NCI-H345 (cell line): ENCODE measurements at places on chromosomes 2 and 18.

- DNase-seq = no peak
Observed at GRCh38 chr2:54052825-54053718, 62.3 kb upstream of the ACYP2 start.

DNA sequence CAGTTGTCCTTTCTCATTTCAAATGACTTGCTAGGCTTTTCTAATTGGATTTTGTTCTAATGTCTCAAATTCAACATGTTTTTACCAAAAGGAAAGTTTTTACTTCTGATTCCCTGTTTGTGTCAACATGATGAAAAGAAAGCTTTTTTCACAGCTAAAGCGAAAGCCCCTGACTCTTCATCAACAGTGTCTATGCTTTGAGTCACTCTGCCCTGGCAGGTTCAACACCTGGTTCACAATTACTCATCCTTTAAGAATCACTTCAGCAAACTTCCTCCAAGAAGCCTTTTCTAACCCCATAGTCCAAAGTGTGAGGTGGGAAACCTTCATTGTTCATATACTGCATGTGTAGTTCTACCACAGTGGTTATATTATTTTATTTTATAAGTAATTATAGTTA, 7.6 kb upstream of the DSG2 start:
- DNase-seq = no peak

DNA sequence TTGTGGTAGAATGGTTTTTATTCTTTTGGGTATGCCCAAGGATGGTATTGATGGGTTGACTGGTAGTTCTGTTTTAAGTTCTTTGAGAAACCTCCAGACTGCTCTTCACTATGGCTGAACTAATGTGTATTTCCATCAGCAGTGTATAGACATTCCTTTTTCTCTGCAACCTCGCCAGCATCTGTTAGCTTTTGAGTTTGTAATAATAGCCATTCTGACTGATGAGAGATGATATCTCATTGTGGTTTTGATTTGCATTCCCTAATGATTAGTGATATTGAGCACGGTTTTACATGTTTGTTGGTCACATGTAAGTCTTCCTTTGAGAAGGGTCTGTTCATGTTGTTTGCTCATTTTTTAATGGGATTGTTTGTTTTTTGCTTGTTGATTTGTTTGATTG, 1348.7 kb upstream of the NXPH2 start:
- DNase-seq = no peak

DNA sequence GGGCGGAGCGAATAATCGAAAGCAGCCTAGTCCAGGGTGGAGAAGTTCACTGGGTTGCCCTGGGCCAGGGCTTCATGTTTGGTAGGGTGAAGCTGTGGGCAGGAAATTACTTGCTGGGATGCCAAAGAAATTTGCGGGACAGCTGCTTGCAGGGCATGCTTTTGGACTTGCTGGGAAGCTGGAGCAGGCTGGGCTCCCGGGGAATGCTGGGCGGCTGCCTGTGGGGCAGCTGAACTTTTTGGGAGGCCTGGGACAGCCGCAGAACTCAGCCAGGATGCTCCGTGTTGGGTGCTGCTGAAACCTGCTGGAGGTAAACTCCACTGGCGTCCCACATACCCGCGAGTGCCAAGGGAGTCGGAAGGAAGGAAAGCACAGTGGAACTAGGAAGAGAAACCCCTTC, 31.9 kb downstream of the ASB1 start:
- no peak for DNase-seq

DNA sequence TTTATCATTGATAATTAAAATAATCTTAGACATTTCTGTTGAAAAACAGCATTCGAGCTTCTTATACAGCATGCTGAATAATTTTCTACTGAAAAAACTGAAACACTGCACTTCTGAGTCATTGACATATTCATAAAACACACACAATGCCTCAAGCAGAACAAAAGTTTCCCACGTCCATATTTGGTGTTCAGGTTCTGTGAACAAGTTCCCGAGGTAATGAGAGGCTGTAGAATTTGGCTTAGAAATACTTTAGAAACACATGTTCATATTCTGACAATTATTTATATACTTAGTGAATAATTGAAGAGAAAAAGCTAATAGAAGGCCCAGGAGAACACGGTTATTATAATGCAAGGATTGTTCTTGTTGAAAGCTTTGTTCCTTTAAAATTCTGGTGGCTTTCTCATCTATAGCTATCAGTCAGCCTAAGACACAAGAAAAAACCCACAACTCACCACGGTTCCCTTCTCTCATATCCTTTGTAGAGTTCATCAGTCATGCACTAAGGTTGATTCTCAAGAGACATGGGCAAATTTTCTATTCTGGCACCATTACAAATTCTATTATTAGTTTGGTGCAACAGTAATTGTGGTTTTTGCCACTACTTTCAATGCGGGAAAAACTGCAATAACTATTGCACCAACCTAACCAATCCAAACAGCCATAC, 194.4 kb downstream of the TMX3 start:
- no peak for DNase-seq

GRCh38 chr18:59876310-59876626, 23.5 kb upstream of the PMAIP1 start:
- DNase-seq = no peak

DNA sequence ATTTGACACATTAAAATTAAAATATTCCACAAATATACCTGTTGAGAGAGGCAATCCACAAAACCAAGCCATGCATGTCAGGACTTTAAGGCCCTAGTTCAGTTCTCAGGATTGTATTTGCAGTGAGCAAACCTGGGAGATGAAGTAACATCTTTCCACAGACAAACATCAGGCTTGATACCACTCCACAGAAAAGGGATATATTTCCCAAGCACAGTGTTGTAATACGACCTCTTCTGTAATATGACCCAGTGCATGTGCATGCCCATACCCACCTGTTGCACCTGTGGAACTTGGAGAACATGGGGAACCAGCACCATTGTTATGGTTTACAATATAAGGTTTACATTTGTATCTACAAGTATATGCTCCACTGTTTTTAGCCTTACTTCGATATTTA, 184.0 kb downstream of the PDE11A start:
- peak; percentile 27 for DNase-seq

DNA sequence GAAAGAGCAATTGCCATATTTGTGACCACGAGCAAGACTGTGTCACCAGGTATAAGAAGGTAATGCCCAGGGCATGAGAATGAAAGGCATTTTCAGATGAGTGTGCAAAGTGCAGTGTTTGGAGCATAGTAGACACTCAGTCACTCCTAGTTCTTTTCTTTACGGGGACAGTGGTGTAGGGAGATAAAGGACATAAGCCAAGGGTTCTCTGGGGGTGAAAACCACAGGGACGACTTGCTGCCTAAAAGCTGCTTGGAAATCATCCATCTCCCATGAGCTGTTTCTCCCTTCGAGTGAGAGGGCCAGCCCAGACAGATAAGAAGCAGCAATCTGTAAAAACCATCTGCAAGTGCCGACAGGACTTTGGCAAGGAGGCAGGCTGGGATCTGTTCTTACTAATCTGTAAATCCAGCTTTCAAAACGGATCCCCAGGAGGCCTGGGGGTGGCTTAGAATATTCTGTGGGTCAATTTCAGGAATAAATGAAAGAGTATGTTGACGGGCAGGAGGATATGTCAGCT, 221.6 kb downstream of the LPIN1 start:
- DNase-seq = no peak

DNA sequence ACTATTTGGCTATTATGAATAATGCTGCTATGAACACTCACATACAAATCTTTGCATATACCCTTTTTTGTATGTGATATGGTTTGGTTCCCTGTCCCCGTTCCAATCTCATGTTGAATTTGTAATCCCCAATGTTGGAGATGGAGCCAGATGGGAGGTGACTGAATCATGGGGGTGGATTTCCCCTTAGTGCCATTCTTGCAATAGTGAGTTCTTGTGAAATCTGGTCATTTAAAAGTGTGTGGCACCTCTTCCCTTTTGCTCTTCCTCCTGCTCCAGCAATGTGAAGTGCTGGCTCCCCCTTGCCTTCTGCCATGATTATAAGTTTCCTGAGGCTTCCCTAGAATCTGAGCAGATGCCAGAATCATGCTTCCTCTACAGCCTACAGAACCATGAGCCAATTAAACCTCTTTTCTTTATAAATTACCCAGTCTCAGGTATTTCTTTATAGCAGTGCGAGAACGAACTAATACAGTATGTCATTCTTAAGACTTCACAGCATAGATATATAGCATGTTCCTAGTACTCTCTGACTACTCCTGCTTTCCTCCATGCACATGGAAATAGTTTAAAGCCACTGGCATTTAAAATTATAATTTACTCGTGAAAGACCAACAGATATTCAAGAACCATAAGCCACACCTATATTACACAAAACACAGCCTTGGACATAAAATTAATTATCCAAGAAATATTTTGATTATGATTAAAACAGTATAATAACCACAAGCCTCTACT, 75.2 kb downstream of the COBLL1 start:
- no peak for DNase-seq

GRCh38 chr2:39059366-39059952, 61.4 kb downstream of the SOS1 start:
- peak; percentile 56 for DNase-seq

- DNase-seq = no peak
Observed at GRCh38 chr2:73256618-73256922, 22.5 kb downstream of the CCT7 start.

- DNase-seq = no peak
Observed at GRCh38 chr2:10446631-10447030, 1.5 kb downstream of the ODC1 start.

DNA sequence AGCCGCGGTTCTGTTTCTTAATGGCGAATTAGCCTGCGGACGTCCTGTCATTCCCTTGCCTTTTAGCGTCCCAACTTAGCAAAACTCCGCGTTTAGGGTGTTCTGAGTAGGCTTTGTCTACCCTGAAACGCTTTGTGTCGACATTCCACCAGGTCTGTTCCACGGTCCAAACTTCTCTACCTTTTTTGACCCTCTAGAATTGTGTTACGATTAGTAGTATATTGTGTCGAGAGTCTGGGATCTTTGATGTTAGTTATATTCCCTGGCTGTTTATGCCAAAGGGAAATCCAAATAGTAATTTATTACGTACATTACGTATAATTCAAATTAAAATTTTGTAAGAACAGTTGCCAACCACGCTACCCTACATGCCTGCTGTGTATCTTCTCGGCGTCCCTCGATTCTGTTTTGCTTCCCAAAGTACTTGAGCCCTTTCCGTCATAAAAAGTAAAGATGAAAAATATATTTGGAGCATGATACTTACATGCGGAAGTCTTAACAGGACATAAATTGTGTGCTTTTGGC, 495 bp upstream of the TTC32 start:
- DNase-seq = no peak
